GM23338 (cell line): ENCODE measurements at places on chromosomes 5 and 9.
A peak's percentile ranks its signal among the peaks of the same experiment; 100 is the strongest.

DNA sequence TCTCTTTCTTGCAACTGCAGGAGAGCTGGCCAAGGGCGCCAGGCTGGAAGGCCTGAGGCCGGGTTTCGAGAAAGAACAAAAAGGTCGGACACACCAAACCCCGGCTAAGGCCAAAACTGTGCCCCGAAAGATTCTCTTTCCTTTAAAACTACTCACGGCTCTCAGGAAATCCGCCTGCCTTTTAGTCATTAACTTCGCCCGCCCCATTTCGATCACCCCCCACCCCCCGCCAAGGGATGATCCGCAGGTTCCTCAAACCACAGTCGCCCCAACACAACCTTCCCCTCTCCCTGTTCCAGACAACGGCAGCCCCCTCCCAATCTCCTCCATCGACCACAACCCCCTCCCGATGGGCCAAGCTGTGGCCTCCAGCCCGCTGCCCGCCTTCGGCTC lies 536 bp downstream of the FEM1C start:
- no peak for DNase-seq

GRCh38 chr9:112332977-112333638 lies at the start of gene PTBP3:
Gene PTBP3, minus strand, starts transcription at chr9:112333619. Its CDS starts 35,754 bp downstream, at chr9:112297865.
- DNase-seq, result peak; percentile 76

DNA sequence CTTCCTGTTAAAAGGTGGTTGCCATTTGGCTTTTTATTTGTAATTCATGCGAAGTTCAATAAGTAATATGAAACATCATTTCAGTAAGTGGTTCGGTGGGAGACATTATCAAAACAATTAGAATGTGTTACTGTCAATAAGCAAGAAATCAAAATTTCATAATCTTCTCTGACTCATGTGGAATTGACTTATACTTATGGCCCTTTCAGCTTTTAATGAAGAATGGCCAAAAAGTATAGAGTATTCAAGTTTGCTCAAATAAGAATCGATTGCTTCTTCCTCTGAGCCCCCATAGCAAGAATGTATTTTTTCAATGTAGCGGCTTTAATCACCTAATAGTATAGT lies 174.5 kb downstream of the AOPEP start:
- DNase-seq, result no peak

GRCh38 chr5:62007457-62007856 lies 298.5 kb upstream of the KIF2A start:
- no peak for DNase-seq

DNA sequence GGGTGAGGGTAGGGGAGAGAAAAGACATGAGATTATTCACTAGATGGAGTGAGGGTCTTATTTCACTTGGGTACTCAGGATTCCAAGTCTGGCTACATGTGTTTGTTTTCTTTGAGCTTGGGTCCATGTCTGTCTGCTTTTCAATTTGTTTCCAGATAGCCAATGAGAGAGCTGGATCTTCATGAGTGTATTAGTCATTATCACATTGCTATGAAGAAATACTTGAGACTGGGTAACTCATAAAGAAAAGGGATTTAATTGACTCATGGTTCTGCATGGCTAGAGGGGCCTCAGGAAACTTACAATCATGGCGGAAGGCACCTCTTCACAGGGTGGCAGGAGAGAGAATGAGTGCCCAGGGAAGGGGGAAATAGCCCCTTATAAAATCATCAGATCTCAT lies 196.8 kb upstream of the TRIM32 start:
- no peak for DNase-seq

DNA sequence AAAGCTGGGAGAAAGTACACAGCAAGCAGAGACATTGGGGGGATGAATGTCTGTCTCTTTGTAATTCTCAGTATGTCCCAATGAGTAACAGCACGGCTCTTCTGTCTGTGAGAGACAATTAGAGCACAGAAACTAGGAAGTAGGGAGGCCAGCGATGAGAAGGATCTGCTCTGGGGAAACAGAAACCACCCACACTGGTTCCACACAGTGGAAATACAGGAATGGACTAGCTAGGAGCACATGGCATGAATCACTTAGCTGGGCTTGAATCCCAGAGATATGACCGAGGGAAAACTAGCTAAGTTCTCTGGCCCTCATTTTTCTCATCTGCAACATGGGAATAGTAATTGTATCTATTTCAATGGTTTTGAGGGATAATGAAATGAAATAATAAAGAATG lies 895.9 kb downstream of the TLE4 start:
- no peak for DNase-seq

DNA sequence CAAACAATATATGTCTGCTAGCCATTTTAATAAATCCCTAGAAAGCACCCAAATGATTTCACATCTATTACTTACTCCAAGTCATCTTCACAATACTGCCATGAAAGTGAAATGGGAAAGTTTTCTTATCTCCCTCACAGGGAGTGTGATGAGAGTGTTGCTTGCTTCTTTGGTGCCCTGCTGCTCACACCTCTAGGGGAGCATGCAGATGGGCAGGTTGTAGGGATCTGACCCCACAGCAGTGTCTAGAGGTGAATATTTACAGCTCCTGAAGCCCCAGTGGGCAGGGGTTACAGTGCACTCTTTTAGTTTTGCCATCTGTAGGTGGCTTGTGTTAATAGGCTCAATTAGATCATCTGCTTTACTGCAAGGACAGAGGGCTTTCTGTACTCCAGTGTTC lies 173.2 kb downstream of the GABRG2 start:
- DNase-seq, result no peak

DNA sequence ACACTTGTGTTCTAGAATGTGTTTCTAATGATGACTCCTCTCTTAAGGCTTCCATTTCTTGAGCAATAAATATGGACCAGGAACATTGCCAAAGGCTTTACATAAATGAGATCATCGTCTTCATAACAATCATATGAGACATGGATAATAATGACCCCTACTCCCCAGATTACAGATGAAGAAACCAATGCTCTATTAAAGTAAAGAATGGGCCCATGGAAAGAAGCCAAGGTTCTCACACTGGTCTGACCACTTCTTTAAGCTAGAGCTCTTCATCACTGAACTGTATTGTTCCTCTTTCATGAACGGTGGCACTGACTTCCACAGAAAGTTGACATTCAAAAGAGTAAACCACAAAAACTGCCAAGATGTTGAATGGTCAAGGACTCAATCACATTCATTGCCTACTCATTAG lies 65.3 kb downstream of the MARCHF3 start:
- DNase-seq, result no peak

- DNase-seq, result no peak
Observed at GRCh38 chr5:19986031-19986619, 1.9 kb downstream of the CDH18 start.

DNA sequence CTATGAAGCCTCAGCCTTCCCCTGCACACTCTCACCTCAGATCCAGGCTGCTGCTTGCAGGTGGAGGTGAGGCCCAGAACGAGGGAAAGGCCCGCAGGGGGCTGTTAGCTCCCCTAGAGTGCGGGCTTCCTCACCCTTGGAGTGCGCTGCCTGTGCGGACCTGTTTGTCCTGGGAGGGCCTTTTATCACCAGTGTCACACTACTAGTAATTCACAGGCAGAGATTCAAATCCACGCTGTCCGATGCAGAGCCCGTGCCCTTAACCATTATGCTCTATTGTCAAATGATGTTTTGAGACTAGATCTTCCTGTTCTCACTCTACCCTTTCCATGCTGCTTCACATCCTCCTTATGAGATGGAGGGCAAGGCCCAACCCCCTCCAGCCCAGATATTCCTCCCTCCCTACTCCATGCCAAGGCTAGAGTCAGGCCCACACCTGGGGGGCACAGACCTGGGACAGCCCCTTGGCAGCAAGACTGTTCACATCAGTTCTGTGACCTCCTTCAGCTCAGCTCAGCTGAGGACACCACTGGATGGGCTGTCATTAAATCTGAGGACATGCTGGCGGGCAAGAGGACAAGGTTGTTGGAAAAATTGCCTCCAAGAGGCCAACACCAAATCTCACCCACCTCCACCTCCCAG lies 112.8 kb upstream of the SPOCK1 start:
- no peak for DNase-seq

- DNase-seq, result no peak
Observed at GRCh38 chr9:127116088-127116726, 6.2 kb downstream of the ANGPTL2 start.

GRCh38 chr5:5716665-5717064 lies 294.2 kb downstream of the ICE1 start:
- no peak for DNase-seq

GRCh38 chr5:126251024-126251423 lies 172.2 kb upstream of the GRAMD2B start:
- DNase-seq, result no peak

DNA sequence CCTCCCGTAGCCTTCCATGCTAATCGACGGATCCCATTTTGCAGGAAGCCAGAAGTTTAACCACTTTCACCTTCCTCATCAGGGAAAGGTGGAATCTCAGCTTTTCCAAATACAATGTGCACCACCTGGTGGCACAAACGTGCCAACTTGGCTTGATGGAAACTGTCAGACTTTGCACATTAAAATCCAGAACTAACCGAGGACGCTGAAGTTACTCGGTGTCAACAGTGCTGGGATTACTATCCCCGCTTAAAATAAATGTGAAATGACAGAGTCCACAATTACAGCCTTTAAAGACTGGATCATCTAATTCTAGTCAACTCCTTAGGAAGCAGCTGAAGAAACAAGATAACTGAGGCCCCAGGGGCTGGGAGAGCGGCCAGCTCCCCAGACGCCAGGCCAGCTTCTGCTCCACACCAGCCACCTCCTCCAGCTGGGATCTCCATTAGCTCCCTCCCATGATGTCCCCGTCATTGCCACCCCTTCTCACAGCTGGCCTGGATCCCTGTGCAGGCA lies 50.1 kb upstream of the RETREG1 start:
- DNase-seq, result peak; percentile 17

DNA sequence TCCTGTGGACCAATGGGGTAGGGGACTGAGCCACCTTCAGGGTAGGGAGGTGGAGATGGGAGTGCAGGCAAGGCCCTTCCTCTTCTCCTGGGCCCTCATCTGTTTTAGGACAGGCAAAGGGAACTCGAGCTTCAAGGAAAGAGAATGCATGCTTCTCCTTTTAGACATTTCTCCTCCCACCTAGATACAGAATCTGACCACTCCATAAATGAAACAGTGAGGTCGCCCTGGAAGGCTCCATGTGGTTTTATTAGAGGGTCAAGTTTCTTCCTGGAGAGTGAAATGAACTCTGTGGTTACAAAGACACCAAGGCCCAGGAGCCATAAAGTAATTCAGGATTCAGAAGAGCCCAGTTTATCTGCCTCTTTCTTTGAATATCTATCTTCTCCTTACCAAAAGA lies 14.9 kb downstream of the LHFPL2 start:
- no peak for DNase-seq

- DNase-seq, result no peak
Observed at GRCh38 chr5:65186646-65187227, 295.0 kb downstream of the ADAMTS6 start.

- no peak for DNase-seq
Observed at GRCh38 chr5:154683101-154683880, 71.9 kb upstream of the LARP1 start.

GRCh38 chr9:107043886-107044285 lies 180.9 kb downstream of the ZNF462 start:
- DNase-seq, result no peak

GRCh38 chr5:116583862-116584222 lies 9.2 kb upstream of the SEMA6A start:
- DNase-seq, result no peak

DNA sequence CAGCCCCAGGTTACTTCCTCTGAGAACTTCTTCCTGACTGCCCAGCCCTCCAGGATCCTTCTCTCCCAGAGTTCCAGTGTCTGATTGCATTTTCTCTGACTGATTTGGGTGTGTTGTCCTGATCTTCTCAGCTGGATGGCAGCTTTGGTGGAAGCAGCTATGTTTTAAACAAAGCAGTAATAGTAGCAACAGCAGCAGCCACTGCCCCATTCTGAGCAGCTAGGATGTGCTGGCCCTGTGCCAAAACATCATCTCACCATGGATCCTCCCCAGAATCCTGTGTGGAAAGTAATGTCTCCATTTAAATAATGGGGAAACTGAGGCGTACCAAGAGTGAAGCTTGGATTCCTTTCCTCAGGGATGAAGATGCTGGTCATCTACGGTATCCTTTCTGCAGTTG lies 46.4 kb upstream of the PSD2 start:
- no peak for DNase-seq

- DNase-seq, result peak; percentile 22
Observed at GRCh38 chr5:1343931-1344901, 683 bp downstream of the CLPTM1L start.
